ENCODE measurements at places on chromosomes 13 and 19. TPM values are rescaled to one million over a fixed set of nuclear protein-coding genes. Genes with fewer than 3 reads are reported as not detected.

Gene ZNF724
- 1.8 TPM for total RNA-seq

Gene DCT
- 0.66 TPM for total RNA-seq

Gene PALM
- 6.6 TPM for total RNA-seq

Gene SGCG
- 0.35 TPM for total RNA-seq

Gene C19orf67
- total RNA-seq = 2.1 TPM

Gene TEX101
- total RNA-seq = not detected

GRCh38 chr19:54850930-54851329 lies 687 bp downstream of the KIR3DL2 start:
- no peaks in the 10 kb centered on the region for H3K4me1 ChIP-seq
- H3K4me3 ChIP-seq = no peak overlapping the region
- H3K36me3 ChIP-seq = no peaks in the 10 kb centered on the region
- DNase-seq = no peak

DNA sequence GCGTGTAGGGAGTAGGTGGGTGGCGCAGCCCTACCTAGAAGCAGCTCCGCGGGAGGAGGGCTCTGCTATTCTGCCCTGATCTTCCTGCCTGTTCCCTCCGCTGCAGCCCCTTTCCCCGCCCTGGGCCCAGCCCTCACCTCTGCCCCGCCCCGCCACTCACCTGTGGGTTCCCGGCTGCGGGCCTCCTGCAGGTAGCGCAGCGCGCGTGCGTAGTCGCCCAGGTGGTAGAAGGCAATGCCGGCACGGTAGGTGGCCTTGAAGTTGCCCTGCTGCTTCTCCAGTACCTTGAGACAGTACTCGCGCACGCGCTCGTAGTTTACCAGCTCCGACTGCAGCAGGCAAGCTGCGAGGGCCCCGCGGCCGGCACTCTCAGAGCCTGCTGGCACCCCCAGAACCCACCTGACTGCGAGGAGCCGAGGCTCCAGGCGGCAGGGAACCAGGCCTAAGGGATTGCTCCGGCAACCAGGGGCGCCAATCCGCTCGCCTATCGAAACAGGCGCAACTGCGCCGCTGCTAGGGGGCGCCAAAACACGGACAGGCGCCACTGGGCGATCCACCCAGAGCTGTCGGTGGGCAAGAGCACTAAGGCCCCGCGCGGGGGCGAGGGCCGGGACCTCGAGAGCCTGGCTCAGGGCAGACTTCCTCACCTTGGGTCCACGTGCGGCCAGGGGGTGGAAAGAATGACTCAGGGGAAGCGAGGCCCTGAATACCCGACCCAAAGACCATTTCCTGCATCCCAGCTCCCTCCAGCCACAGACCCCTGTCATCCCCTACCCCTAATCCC lies 965 bp downstream of the TTC9B start:
- no peaks in the 10 kb centered on the region for H3K36me3 ChIP-seq
- peak; percentile 73 for DNase-seq
- no peak overlapping the region for H3K4me3 ChIP-seq
- no peak overlapping the region for H3K27ac ChIP-seq
- H3K27me3 ChIP-seq = 0 out of 3 replicates have a peak, but pooled peaks cover 6% of the 10 kb centered on the region

DNA sequence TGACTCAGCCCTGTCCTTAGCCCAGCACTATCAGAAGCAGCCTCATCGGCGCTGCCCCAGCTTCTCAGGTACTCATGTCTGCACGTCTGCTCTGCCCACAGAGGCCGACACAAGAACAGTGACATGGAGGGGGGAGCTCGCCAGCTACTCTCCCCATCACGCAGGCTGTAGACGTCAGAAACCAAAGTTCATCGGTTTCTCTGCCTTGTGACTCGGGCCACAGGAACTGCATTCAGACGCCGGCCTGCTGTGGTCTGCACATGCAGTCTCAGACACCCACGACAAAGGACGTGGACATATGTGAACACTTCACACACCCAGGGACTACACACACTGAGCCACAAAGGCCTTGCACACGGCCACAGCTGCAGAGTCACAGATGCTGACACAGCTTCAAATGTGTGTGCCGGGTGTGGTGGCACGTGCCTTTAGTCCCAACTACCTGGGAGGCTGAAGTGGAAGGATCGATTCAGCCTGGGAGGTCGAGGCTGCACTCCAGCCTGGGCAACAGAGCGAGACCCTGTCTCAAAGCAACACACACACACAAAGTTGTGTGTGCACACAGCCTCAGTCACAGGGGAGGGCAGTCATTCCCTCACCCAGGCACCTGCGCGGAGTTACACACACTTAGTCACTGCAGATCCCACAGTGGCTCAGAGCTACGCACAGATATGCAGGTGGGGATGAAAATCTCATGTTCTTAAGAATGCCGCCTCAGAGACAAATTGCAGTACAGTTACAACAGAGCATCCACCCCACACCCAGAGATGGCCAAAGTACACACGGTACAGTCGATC lies 4.9 kb upstream of the ZFP36 start:
- no peak overlapping the region for H3K4me3 ChIP-seq
- H3K27me3 ChIP-seq = no peaks in the 10 kb centered on the region
- H3K36me3 ChIP-seq = peaks cover 10% of the 10 kb centered on the region
- DNase-seq = peak; percentile 63

DNA sequence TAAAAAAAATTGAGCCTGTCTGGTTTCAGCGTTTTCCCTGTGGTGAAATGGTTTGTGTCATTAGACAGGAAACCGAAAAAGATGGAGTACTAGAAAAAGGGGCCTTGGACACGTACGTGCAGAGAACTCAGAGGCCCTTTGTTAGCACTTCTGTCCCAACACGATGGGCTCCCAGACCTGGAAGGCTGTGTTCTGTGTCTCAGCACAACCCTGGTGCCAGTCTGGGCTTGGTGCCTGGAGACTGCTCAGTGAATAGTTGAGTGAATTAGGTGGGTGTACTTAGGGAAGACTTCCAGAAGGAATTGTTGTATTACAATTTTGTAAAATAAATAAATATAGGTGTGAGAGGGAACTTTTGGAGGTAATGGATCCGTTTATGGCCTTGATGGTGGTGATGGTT lies 8.7 kb downstream of the ZNF71 start:
- no peak overlapping the region for H3K27ac ChIP-seq
- no peaks in the 10 kb centered on the region for H3K36me3 ChIP-seq
- no peak overlapping the region for H3K4me3 ChIP-seq
- no peaks in the 10 kb centered on the region for H3K4me1 ChIP-seq
- no peak for DNase-seq

GRCh38 chr13:40640202-40640601 lies 26.2 kb downstream of the FOXO1 start:
- H3K27me3 ChIP-seq = peaks cover 3% of the 10 kb centered on the region
- no peak for DNase-seq
- H3K4me1 ChIP-seq = no peaks in the 10 kb centered on the region
- no peaks in the 10 kb centered on the region for H3K36me3 ChIP-seq
- no peak overlapping the region for H3K4me3 ChIP-seq

DNA sequence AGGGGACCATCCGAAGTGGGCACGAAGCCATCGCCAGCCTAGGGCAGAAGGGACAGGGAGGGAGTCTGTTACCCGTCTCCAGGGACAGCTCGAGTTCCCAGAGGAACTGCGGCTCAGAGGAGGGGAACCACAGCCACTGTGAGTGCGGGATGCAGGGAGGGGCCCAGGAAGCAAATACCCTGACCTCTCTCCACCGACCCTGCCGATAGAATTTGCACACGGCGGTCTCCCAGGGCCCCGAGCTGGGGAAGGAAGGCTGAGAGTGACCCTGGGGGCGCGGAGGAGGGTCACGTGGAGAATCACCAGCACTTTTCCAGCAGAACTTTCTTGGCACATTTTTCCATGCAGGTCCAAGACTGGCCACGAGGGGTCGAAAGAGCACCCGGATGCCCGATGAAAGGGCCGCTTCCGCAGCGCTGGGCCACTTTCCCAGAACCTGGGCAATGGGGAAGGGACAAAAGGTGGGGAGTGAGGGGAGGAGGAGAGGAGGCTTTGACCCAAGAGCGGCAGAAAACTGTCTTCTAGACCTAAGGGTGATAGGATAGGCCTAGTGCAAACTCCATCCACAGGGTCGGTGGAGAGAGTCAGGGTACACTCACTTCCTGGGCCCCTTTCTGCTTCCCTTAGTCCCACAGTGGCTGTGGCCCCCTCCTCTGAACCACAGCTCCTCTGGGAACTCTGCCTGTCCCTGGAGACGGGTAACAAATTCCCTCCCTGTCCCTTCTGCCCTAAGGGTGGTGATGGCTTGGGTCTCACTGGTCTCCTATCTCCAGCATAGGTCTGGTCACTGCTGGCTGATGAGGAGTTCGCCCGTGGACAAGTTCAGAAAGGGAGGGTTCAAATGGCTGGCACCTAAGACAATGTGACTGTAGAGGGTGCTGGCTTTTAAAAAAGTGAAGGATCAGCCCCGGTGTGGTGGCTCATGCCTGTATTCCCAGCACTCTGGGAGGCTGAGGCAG lies 5.3 kb upstream of the GPR4 start:
- peaks cover 4% of the 10 kb centered on the region for H3K27me3 ChIP-seq
- H3K4me3 ChIP-seq = no peak overlapping the region
- peak; percentile 79 for DNase-seq
- H3K27ac ChIP-seq = peak overlapping the region; percentile 49
- H3K4me1 ChIP-seq = peaks cover 12% of the 10 kb centered on the region

DNA sequence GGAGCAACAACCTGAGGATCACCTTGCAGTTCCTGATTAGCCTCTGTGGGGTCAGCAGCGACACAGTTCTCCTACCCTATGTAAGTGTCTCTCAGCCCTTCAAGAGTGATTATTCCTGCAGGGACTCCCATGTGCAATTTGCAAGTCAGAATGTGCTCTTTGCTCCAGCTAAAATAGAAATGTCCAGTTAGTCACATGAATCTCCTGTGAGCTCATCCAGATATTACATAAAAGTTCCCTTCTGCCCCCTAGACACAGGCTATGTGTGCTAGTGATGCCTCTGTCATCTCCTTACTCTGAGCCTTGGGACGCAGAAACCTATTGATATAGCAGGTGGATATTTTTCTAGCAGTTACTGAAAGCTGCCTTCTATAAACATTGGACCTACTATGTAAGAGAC lies 105.5 kb downstream of the ZAR1L start:
- H3K4me1 ChIP-seq = no peaks in the 10 kb centered on the region
- H3K36me3 ChIP-seq = no peaks in the 10 kb centered on the region
- no peak overlapping the region for H3K27ac ChIP-seq

DNA sequence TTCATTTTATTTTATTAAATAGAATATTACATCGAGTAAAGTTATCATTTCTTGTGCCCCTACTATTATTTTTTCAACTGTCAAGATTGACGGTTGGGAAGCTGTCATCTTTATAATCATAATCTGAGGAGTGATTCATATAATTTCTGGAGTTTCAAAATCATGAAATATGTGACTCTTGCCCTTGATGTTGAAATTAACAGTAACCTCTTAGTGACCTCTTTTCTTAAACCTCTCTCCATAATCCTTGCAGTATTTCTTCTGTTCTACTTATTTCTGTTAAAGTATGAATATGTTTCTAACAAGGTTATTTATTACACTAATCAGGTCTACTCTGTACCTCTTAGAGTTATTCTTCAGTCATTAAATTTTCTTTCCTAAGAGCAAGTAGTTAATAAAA lies 663.8 kb downstream of the LIG4 start:
- H3K4me1 ChIP-seq = no peaks in the 10 kb centered on the region
- H3K27me3 ChIP-seq = no peaks in the 10 kb centered on the region
- no peak for DNase-seq
- no peak overlapping the region for H3K27ac ChIP-seq

- no peaks in the 10 kb centered on the region for H3K4me1 ChIP-seq
- H3K36me3 ChIP-seq = no peaks in the 10 kb centered on the region
- H3K27me3 ChIP-seq = no peaks in the 10 kb centered on the region
- DNase-seq = no peak
These were observed 2012.6 kb downstream of the PCDH9 start for GRCh38 chr13:65217471-65217995.

DNA sequence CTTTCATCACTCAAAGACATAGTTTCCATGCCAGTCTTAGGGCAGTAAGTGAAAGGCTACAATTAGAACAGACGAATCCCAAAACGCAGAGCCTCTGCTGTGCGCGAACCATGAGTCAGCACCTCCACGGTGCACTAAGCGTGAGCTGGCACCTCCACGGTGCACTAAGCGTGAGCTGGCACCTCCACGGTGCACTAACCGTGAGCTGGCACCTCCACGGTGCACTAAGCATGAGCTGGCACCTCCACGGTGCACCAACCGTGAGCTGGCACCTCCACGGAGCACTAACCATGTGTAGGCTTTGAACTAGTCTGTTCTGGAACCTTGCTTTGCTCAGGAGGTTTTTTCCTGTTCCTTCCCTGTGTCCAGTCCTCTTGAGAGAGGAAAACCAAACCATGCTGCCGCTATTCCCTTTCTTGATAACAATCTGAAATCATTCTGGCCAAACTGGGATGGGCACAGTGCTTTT lies 120.6 kb downstream of the IRS2 start:
- H3K36me3 ChIP-seq = no peaks in the 10 kb centered on the region
- DNase-seq = no peak
- no peak overlapping the region for H3K27ac ChIP-seq
- H3K4me1 ChIP-seq = no peaks in the 10 kb centered on the region

- no peaks in the 10 kb centered on the region for H3K4me1 ChIP-seq
- no peak for DNase-seq
- no peaks in the 10 kb centered on the region for H3K36me3 ChIP-seq
- H3K27me3 ChIP-seq = no peaks in the 10 kb centered on the region
These were observed 137.7 kb downstream of the COL4A1 start for GRCh38 chr13:110168999-110169933.

- no peaks in the 10 kb centered on the region for H3K36me3 ChIP-seq
- no peak overlapping the region for H3K4me3 ChIP-seq
- H3K27me3 ChIP-seq = no peaks in the 10 kb centered on the region
- H3K4me1 ChIP-seq = no peaks in the 10 kb centered on the region
These were observed 144.8 kb downstream of the LIG4 start for GRCh38 chr13:108070491-108070890.

GRCh38 chr19:4909156-4909896 lies at the start of gene UHRF1:
TSS of gene UHRF1 (plus strand) at chr19:4909501. CDS start at chr19:4910886, 1,385 bp downstream.
- peak; percentile 94 for DNase-seq
- H3K27me3 ChIP-seq = no peaks in the 10 kb centered on the region
- H3K36me3 ChIP-seq = peaks cover 37% of the 10 kb centered on the region
- H3K4me1 ChIP-seq = peaks cover 27% of the 10 kb centered on the region
- H3K4me3 ChIP-seq = peak within 1 kb of the TSS; percentile 93

DNA sequence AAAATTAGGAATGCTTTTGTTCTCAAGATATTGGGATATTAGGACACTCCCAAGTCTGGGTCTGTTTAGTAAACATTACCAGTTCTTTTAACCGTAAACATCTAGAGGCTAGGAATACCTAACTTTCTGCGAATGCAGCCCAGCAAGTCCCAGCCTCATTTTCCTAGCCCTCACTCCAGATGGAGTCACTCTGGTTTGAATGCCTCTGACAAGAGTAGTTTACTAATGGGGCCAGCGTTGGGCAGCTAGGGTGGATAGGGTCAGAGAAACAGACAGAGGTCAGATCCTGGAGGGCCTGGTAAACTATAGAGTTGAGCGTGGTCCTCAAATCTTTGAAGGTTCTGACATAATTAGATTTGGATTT lies 53.6 kb downstream of the WDFY2 start:
- no peak for DNase-seq
- no peaks in the 10 kb centered on the region for H3K4me1 ChIP-seq
- H3K27ac ChIP-seq = no peak overlapping the region
- no peaks in the 10 kb centered on the region for H3K27me3 ChIP-seq
- no peak overlapping the region for H3K4me3 ChIP-seq

All from K562 (cell line).